ENCODE measurements at places on chromosomes 6 and 20.

- DNase-seq, result peak; percentile 77
Measured at GRCh38 chr20:36572701-36573102, 695 bp upstream of the TGIF2 start.

DNA sequence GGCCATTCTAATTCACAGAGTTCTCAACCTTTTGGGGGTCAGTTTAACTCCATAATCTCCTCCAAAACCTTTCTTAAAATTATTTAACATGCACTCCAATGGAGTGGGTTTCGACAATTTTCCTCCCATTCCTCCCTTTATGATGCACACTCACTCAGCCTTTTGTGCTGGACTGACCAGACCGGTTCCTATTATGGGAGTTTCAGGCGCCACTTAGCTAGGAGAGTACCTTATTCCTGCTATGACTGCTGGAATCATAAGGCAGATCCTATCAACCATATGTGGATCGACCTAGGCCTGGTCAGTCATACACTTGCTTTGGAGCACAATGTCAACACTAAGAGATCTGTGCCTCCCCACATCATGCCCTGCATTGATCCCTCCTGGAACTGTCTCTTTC is 63.9 kb upstream of the MOCS1 start:
- DNase-seq, result no peak

GRCh38 chr6:43933148-43933885 is 163.3 kb downstream of the VEGFA start:
- DNase-seq, result no peak

DNA sequence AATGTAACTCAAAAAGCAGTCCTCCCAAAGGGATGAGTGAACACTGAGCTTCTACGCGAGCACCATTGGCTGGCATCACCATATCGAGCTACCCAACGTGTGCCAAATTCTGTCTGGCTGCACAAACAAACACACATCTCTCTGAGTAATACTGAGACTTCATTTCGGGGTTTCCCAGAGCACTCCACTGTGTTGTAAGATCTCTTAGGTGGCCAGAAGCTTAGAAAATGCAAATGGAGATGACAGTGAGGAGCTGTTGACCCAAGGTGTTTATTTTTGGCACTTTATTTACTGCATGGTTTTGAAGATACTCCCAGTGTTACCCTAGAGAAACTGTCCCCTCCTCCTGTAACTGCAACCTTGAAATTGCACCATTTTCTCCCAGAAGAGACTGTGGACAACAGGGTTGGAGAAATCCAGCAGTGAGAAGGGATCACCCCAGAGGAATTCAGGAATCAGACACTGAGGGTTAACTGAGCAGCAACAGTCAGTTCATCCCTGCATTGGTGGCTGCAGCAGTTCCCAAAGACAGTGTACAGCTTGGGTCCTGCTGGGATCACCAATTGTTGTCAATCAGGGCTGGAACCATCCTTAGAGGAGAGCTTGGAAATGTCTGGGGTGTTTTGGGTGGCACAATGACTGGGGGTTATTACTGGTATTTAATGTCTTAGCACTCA is 1.0 kb upstream of the RIPOR2 start:
- no peak for DNase-seq

- DNase-seq, result no peak
Measured at GRCh38 chr6:1242446-1242845, 69.5 kb upstream of the FOXQ1 start.

- DNase-seq, result no peak
Measured at GRCh38 chr6:107707346-107708275, 116.5 kb downstream of the SCML4 start.

DNA sequence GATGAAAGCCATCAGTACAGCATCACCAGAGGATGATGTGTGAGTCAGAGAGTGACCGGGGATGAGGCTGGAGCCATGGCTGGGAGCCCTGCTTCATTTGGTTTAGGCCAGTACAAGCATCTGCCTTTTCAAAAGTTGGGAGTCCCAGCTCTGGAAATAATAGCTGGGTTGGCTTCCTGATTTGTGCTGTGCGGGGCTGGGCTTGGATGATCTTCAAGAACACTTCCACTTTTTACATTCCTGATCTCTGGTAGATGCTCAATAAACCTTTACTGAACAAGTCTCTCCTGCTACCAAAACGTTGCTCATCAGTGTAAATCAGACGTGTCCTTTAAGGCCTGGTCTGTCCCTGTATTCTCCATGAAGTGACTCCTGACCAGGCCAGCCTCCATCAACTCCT is 44.1 kb upstream of the ADGRF4 start:
- no peak for DNase-seq

- no peak for DNase-seq
Measured at GRCh38 chr6:154127657-154128056, 88.6 kb downstream of the OPRM1 start.

GRCh38 chr6:31476515-31477139 is 21.3 kb upstream of the MICB start:
- no peak for DNase-seq

- no peak for DNase-seq
Measured at GRCh38 chr6:168265827-168266815, 53.5 kb downstream of the DACT2 start.

DNA sequence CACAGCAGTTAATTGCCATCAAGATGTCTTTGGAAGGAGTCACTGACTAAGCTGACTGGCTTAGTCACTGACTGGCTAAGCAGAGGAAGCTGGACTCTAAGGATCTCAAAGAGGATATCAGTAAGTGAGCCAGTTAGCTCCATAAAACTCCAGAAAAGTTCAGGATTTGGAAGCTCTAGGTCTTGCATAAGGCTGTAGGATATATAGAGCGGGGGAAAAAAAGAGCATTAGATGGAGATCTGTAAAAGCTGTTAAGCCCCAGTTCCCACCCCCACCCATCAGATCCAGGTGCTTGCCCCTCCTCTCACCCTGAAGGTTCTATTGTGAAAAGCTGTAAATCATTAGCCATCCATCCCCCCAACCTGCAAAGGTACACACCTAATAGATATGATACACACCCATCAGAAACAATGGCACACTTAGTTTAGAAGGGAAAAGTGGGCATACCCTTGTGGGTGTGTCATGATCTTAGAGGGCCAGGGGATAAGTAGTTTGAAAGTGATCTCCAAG is 32.2 kb downstream of the CARMIL1 start:
- DNase-seq, result no peak

All from NB4 (cell line).